SIG-M5 (cell line): ENCODE measurements at places on chromosomes 11 and 22.

GRCh38 chr11:118275176-118275575, 11.1 kb upstream of the MPZL2 start:
- DNase-seq, result no peak

GRCh38 chr11:118229274-118229847, 4.5 kb upstream of the JAML start:
- DNase-seq, result no peak

GRCh38 chr11:68593441-68593840, 90.9 kb upstream of the GAL start:
- DNase-seq, result no peak

GRCh38 chr11:117959438-117960149, 26.6 kb upstream of the IL10RA start:
- no peak for DNase-seq

DNA sequence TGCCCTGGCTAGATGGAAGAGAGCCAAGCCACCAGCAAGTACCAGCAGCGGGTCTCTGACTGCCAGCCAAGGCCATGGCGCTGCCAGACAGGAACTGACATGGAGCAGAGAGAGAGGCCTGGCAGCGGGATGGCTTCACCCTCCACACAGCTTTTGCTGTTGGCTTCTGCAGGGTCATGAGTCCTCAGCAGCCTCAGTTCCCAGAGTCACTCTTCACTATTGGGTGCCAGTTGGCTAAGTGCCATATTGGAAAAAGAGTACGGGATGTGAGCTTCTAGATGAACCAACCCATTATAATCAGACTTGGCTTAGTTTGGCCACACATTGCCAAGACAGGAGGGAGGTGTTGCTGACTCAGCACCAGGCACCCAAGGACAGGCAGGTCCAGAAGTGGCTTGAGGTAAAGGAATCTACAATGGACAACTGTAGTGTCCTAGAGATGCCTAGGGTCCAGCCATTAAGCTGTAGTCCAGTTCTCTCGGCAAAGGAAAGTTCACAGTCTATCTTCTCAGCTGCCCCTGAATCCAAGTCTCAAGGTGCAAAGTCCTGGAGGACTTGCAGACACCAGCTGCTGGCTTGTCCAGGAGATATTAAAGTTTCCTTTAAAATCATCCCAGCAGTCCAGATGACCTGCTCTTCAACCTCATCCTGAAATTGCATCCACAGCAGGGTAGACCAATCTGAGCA, 40.7 kb upstream of the POU2AF1 start:
- DNase-seq, result no peak

GRCh38 chr11:94557421-94557820, 9.7 kb upstream of the PIWIL4 start:
- DNase-seq, result no peak

DNA sequence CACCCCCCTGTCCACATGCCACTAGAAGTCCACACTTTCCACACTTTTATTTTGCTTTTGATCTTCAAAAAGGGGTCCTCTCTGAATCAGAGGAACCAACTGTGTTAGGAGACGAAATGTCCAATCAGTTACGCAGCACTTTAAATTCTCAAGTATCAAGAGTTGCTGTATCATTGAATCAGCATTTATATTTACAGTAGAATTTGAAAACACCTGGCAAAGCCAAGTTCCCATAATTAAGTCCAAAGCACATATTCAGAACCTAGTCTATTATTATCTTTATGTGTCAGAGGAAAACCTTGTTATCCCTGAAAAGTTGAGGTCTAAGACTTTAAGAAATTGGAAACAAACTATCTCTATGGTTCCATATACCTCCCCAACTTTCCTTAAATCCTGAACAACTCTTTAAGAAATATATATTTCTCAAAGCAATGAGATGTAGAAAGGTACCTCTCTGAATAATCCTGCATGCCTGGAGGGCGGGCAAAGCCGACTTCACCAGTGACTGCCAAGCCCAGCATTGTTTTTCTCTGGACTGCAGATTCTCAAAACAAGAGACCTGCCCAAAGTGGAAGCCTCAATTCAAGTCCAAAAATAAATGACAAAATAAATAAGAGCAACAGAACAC, 75.9 kb upstream of the ARFGAP3 start:
- DNase-seq, result no peak

GRCh38 chr11:66818231-66818955, 24.8 kb upstream of the RCE1 start:
- no peak for DNase-seq

DNA sequence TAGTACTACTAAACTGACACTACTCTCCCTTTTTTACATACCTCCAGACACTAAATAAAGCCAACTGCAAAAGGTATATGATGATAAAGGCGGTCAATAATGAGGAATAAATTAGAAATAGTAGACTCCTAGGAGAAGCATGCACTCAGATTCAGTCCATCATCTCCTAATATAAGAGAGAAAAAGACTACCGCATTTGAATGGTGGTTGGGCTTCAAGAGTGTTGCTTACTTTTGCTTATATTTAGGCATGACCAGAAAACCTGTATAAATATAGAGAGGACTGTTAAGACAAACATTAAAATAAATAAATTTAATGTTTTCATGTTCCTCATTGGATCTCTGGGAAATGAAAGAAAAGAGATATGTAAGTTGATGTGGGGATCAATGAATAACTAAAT, 1137.0 kb downstream of the FAM181B start:
- DNase-seq, result no peak

DNA sequence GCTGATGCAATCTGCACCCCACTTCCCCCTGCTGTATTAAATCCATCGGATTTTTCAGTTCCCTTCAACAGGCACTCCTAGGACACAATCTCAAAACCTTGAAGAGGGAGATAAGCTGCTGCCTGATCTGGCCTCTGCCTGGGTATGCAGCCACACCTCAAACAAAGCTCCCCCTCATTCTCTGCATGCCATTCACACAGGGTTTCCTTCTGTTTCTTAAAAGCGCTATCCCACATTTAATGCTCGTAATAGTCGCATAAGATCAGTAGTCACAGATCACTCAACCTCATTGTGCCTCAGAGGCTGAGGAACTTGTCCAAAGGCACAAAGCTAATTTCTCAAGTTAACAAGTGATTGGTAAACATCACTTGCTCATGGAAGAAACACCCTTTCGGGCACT, 34.0 kb downstream of the UQCR10 start:
- no peak for DNase-seq

- no peak for DNase-seq
Measured at GRCh38 chr11:68322052-68322430, 9.7 kb downstream of the LRP5 start.

DNA sequence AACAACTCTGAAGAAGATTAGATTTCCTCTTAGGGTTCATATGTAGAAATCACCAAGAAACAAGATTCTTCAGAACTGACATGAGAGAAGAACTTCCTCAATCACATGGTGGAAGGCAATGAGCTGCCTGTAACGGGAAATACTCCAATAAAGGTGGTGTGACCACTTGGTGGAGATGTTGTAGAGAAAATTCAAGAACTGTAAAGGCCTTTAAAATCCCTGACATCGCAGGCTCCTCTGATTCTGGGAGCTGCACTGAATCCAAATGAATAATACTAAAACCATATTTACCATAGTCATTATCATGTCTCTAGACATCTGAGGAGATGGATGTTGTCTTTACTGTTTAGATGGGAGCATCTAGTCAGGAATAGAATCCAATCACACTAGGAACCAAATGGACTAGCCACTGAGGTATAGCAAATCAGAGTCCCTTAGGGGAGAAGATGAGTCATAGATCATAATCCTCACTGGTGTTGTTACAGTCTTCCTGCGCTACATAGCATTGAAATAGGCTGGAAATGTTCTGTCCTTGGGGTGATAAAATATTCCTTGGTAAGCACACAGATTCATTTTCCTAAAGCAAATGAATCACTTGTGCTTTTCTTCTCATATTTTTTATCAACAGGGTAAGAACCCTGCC, 321.6 kb upstream of the TENM4 start:
- DNase-seq, result no peak

DNA sequence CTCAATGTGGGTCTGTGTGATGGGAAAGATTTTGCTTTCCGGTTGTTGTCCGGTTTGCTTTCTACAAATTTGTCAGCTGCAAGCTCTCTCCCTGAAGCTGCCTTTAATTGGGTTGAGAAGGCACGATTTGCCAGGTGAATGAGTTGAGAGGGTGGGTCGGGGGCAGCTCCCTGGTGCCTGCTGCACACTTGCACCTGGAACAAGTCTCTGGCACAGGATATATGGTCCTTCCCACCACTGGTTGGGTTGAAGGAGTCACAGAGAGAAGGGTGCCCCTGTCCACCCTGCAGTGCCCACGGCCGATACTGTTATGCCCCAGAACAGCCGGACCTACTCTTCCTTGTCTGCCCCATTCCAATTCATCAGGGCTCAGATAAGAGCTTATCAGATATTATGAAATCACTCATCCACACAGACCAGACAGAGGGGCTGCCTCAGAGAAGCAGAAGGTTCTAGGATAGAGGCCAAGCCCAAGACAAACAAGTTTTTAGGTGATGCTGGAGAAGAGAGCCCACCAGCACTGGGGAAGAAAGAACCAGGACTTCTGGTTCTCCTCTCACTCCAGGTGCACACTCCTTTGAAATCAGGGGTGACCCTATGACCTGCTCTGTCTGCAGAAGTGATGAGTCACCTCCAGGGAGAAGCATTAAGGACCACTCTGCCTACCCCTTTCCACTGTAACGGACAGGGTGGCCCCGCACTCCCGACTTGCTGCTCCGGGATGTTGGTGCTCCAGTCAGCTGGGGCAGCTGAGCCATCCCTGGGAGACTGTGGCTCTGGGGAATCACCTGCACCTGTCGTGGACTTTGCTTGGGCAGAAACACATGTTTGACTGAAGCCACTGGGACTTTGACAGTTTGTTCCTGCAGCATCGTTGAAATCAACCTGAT, 45.3 kb downstream of the RTL6 start:
- no peak for DNase-seq

DNA sequence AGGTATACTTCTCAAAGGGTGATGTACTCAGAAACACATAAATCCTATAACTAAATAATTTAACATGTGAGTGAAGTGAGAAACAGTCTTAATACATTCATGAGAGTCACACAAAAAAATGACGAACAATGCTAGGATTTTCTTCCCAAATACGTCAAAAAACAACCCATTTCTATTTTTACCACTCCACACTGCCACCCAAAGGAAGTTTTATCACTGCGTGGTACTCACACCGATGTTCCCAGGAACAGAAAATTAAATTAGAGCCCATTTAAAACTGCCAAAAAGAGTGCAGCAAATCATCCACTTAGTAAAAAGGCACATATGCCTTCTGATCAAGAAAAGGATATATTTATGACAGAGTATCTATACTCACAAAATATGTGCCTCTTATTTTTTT, 710.9 kb upstream of the FAT3 start:
- no peak for DNase-seq

DNA sequence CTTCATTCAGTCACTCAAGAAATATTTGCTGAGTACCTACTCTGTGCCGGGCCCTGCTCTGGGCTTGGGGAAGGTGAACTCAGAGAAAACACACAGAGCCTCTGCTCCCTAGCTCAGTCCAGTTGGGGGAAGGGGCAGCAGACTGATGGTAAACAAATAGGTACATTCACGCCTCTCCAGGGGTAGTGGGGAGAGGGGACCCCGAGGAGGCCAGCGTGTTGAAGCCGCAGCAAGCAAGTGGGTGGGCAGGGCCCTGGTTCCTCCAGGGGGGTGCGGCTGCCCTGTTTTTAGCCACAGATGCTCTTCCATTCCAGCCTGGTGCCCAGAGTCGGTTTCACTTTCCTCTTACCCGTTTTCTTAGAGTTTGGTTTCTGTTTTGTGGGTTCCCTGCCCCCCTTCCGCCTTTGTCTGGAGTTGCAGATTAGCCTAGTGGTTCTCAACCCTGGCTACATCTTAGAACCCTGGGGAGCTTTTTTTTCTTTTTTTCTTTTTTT, 8.7 kb downstream of the DRAP1 start:
- DNase-seq, result no peak

DNA sequence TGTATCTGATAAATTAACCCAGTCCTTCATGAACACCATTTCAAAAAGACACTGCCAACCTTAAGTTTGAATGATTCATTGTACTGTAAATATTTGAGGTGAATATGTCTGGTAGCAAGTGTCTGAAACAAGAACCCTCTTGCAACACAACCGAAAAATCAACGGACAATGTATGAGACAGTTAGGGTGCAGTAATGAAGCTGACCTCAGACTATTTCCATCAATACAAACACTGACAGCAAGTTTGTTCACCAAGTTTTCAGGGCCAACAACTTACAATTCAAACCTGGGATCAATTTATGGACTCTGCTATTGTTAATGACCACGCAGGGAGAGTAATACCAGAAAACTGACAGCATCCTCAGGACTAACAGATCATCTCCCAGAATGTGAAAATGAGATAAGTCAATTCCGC, 126.3 kb downstream of the CADM1 start:
- no peak for DNase-seq

DNA sequence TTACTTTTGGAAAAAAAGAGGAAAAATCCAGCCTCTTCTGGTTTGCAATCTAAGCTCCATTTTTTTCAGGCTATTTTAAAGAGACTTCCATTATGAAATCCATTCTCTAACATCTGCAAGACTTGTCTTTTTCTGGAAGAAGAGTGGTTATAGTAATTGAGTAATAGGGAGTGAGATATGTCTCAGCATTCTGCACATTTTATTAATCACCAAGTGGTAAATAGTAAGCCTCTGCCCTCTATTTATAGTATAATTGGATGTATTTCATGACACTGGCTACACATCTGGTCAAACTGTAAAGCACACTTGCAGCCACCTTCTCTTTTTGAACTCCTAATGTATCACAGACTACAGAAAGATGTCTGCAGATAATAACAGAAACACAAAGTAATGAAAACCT, 391.1 kb downstream of the ETS1 start:
- no peak for DNase-seq

- DNase-seq, result no peak
Measured at GRCh38 chr11:133810766-133811165, 34.5 kb downstream of the SPATA19 start.

GRCh38 chr11:46290598-46291309, 13.3 kb downstream of the CREB3L1 start:
- DNase-seq, result no peak

DNA sequence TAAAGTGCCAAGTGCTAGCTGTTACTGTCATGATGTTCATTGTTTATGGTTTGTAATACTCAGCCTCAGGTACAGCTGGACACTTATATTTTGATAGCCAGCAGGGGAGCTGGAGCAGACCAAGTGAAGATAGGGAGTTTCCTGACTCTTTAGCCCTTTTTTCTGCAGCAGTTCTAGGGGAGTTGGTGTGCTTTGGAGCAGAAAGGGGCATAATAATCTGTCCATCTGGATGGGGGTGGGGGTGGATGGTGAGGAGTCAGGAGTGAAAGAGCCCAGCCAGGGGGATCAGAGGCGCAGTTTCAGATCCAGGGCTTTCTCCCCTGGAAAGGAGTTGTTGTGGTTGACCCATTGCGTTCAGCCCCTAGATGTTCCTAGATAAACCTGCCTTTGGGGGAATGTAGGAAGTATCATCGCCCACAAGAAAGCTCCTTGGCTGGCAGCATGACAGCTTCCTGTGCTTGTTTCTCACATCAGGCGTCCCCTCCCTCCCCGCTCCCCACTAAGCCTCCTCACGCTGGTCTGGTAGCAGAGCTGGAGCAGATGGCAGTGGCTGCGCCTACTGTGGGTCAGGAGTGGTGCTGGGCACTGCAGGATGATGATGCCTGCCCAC, 41.9 kb downstream of the MED15 start:
- DNase-seq, result no peak
